ENCODE measurements at places on chromosomes 3 and 15.

DNA sequence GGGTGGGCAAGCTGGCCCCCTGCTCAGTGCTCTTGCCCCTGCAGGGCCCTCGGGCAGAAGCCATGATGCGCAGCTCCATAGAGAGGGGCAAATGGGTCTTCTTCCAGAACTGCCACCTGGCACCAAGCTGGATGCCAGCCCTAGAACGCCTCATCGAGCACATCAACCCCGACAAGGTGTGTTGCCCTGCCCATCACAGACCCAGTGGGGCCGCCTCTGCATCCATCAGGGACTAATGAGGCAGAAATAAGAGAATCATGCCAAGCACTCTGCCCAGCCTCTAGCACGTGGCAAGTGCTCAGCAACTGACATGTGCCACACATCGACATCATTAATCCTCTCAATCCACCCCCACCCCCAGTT, 49.4 kb downstream of the SEMA3G start:
- DNase-seq = no peak

GRCh38 chr15:71392861-71393283, 277.6 kb downstream of the THSD4 start:
- DNase-seq = no peak

DNA sequence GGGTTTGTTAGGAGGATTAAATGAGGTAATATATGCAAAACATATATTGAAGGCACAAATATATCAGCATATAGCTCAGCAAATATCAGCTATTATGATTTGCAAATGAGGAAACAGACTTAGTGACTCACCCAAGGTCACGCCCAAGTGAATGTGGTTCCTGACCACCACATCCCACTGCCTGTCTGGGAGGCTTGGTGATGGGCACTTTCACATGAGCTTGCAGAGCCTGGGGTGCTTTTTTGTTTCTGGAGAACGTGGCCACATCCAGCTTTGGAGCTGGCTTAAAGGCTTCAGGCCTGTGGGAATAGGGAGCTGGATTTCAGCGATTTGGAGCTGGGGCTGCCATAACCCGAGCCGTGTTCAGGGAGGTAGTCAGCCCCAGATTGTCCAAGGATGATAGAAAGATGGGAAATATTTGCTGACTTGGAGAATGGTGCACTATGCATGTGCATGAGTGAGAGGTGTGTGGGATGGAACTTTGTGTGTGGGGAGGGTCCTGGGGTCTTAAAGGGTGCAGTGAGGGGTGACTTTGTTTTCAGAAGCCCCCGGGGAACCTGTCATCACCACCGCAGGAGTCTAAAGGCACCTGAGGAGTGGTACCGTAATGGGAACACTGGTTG, 12.0 kb upstream of the FGD5 start:
- DNase-seq = no peak

DNA sequence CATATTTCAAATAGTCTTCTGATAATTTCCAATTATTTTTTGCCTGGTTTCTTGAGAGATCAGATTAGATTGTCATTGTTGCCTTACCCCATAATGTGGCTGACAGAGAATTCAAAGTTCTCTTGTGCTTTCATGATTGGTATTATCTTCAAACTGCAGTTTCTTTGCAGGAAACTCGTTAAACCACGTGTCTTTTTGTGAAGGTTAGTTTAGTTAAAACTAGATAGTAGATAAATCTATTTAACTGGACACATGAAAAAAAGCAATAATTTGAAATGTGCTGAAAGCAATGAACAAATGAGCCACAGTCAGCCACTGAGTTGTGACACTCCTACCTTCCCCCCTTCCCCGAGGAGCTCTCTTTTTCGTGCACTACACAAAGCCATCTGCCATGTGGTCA, 327.5 kb upstream of the UMPS start:
- no peak for DNase-seq

- DNase-seq = no peak
These were observed 21.7 kb downstream of the DAZL start for GRCh38 chr3:16583551-16583950.

DNA sequence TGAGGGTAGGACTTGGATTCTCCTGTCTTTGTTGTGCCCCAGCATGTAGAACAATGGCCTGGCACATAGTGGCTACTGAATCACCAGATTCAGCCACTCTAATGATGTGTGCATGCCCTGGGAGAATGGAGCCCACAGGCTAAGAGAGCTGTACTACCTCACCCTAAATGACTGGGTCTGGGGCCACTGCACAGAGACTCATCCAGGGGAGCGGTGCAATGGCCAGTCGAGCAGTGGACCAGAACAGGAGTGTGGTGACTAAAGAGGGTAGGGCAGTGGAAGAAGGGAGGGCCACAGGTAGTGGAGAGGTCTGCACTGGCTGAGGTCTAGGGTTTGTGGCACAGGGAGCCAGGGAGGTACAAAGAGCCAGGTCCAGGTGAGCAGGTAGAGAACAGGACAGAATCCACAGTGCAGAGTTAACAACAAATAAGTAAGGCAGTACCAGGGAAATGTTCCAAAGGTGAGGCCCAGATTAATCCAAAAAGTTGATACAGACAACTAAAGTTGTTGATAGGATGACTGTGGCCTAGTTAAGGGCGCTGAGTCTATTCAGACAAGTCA, 142.7 kb upstream of the ATP11B start:
- DNase-seq = no peak

DNA sequence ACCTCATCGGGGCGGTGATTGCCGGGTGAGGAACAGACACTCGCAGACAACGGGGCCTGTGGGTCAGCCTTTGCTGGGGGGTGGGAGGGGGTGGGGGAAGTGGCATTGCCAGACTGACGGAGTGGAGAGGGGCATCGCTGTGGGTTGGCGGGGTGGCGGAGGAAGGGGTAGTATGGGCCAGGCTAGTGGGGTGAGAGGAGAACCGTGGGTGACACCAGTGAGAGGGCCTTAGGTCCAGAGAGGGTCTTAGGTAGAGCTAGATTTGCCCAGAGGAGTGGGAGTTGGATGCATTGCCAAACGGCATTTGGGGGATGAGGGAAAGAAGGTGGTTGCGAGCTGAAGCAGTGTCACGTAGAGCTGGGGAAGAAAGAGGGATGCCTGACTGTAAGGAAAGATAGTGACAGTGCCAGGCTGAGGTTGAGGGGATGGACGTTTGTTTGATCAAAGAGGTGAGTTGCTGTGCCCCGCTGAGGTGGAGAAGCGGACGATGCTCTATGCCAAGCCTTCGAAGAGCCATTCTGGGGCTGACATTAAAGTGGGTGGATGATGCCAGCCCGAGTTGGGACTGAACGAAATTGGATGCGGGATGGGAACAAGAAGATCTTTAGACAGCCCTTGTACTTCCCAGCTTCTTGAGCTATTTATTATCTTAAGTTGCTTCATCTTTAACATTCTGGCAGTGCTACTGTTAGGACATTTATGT, 572 bp downstream of the DNAJB11 start:
- DNase-seq = no peak

GRCh38 chr3:8517487-8517886, 15.9 kb downstream of the LMCD1 start:
- DNase-seq = no peak

GRCh38 chr15:74835312-74835823, 7.6 kb downstream of the ULK3 start:
- DNase-seq = no peak

- no peak for DNase-seq
These were observed 151.2 kb upstream of the CDIN1 start for GRCh38 chr15:36428102-36428845.

DNA sequence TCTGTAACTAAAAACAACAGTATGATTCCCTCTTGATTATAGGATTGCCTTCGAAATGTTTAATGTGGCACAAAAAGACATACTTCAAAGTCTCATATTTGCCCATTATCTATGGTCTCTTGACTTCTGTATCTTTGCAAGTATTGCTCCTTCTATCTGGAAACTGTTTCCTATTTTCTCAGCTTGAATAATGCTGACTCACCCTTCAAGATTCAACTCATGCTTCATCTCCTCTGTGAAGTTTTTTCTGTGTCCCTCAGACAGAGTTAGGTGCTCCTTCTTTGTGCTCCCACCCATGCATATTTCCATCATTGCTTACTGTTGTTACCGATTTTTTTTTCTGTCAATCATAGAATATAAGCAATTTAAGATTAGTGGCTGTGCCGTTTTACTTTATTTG, 192.8 kb upstream of the ROBO1 start:
- DNase-seq = no peak

- no peak for DNase-seq
These were observed 20.5 kb downstream of the SLC35A5 start for GRCh38 chr3:112582244-112582874.

DNA sequence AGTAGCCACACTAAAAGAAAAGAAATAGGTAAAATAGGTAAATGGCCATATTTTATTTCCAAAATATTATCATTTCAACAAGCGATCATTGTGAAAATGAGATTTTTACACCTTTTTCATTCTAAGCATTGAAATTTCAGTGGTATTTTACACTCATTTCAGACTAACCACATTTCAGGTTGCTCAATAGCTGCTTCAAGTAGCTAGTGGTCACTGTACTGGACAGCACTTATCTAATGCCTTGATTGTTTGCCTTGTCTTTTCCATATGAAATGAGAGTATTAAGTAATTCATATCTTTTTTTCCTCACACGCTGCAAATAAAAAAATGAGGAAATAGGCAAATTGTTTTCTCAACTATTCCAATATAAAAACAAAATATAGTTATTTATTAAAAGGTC, 332.8 kb downstream of the NLGN1 start:
- DNase-seq = no peak

DNA sequence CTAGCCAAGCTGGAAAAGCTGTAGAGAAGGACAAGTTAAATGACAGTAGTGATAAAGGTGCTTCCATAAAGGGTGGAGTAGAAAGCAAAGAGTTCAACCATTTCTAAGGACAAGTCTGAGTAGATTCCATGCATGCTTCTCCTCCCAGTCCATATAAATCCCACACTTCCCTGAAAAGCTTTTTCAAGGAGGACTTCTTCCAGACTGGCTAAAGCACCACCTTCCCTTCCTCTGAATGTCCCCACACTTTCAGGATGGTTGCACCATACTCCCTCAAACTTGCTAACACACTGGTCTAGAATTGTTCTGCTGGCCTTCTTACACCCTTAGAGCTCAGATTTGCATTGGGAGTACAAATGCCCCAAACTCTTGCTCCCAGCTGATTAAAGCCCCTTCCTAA, 40.9 kb downstream of the FBN1 start:
- no peak for DNase-seq

DNA sequence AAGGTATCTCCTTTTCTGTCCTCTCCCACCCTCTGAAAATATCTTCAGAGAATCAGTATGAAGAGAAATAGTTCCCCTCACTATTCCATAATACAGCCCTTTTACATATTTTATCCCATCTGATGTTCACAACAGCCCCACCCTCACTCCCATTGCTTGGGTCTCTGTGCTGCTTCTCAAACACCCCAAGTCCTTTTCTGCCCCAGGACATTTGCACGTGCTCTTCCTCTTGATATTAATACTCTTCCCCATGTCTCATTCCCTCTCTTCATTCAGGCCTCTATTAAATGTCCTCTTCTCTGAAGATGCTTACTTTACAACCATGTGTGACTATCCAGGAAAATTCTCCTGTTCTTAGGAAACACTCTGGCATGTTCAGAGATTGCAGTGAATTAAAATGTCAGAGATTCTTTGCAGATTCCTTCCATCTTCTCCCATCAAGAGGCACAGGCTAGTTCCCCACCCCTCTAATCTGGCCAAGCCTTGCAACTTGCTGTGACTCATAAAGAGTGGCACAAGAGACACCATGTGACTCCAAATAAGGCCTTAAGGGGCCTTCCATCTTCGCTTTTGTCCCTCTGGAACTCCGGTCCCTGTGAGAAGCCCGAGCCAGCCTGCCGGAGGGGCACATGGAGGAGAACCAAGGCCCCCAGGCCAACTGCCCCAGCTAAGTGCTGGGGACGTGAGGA, 128.5 kb downstream of the CHSY1 start:
- no peak for DNase-seq

- no peak for DNase-seq
These were observed 34.6 kb upstream of the DUSP7 start for GRCh38 chr3:52090933-52091468.

DNA sequence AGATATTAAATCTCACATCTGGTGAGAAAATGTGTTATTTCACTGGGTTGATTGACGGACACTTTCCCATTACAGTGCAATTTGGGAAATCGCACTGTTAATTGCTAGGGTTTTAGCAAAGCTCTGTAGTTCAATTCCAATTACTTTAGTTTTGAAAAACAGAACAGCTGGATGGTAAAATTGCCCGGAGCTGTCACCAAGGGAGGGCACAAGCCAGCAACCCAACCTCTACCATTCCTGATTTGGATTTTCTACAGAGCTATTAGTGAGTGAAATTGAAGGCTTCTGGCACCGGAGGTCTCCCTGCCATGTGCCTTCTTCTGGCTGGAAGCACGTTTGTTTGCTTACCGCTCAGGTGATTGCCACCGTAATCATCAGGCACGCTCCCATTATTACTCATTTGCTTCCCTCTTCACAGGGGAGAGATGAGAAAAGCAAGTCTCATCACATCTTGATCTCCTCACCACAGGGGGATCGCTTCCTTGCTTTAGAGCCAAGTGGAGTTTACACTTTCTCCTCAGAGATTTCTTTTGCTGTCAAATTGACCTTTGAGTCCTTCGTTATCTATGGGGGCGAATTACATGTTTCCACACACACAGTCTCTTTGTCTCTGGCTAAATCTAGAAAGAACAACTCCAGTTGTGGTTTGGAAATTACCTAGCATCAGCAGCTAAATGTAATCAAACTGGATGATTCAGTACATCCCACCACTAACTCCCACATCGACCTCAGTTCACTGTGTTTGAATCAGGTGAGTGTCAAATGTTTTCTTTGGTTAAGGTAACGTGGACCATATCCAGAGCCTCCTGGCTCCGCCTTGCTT, 421.7 kb upstream of the GOLIM4 start:
- DNase-seq = no peak

DNA sequence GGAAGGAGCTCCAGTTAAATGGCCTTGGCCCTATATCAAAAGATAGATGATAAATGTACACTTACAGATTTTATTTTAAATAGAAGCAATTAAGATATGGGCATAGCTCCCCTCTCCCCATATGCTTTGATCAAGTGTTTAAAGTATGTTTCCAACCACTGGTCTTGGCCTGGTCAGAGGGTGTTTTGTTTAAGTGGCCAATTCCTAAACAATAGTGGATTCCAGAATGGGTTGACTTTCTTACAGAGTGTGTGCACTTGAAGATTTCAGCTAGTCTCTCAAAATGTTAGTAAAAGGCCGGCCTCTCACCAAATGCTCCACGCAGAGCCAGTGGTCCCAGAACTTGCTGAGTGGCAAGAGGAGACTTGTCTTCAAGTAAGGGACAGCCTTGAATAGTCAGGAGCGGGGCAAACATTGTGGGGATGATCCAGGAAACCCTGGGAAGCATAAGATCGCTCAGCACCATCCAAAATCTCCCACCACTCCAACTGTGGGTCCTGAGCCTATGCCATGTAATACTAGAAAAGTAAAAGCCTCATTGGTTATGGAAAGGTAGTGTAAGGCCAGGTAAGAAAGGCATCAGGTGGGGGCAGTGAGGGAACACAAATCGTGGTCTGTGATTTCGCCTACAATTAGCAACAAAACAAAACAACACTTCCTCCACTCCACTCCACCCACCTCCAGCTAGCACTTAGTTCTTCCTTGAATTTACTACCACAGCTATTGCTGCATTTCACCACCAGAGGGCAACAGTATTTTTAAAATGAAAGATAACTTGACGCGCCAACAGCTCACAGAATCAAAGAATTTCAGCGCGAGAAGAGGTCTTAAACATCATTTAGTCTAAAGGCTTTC, 4.8 kb downstream of the RARRES1 start:
- peak; percentile 62 for DNase-seq

Measured in GM19239 (cell line).